ENCODE measurements at places on chromosomes 11 and 22.
A peak's percentile ranks its signal among the peaks of the same experiment; 100 is the strongest.

- no peak for DNase-seq
Observed at GRCh38 chr11:134845474-134846327, 433.7 kb upstream of the B3GAT1 start.

- no peak for DNase-seq
Observed at GRCh38 chr11:109958131-109958820, 134.9 kb upstream of the ZC3H12C start.

- DNase-seq: no peak
Observed at GRCh38 chr11:129578006-129578405, 202.4 kb downstream of the BARX2 start.

DNA sequence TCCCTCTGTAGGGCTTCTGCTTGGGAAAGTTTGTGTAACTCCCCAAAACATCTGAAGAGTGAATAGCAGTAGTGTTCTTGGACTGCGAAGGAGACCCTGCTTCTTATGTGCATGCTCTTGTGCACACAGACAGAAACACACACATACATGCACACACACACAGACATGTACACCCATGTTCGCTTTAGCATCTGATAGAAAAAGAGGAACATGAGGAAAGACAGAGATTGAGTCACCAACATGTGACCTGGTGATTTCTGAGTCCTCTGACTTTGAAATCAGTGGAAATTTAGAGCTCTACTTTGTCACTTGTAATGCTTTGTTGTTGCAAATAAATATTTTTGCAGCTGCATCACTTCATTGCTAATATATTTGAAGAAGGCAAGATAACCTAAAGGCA lies 23.8 kb downstream of the CD44 start:
- no peak for DNase-seq

DNA sequence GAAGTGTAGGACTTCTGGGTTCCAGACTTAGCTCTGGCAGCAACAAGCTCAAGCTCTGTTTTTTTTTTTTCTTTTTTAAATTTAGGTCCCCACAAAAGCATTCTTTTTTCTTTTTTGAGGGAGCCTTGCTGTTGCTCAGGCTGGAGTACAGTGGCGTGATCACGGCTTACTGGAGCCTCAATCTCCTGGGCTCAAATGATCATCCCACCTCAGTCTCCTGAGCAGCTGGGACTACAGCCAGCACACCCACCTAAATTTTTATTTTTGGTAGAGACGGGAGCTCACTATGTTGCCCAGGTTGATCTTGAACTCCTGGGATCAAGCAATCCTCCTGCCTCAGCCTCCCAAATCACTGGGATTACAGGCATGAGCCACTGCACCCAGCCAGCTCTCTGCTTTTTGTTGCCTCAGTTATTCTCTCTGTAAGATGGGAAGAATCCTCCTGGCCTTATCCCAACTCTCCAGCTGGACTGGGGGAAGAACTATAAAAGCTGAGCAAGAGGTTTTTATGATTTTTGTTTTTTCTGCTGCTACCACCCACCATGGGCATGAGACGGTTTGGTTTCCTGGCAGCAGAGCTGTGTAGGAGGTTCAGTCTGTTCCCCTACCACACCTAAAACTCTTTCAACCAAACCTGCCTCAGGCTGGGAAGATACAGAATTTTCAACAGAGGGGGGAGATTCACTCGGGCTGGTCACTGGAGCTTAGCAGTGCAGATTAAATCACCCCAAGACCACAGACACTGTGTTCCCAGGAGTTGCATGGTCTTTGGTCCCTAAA lies 11.6 kb upstream of the MTFP1 start:
- no peak for DNase-seq

GRCh38 chr11:17313349-17314231 lies 37.1 kb downstream of the NUCB2 start:
- DNase-seq: no peak

- no peak for DNase-seq
Observed at GRCh38 chr11:67408437-67409200, 4.7 kb downstream of the TBC1D10C start.

DNA sequence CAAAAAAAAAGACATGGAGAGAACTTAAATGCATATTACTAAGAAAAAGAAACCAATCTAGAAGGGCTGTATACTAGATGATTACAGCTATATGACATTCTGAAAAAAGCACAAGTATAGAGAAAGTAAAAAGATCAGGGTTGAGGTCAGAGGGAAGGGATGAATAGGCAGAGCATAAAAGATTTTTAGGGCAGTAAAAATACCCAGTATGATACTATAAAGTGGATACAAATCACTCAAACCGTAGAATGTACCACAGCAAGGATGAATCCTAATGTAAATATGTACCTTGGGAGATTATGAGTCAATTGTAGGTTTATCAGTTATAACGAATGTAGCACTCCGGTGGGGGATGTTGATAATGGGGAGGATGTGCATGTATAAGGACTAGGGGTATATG lies 29.4 kb upstream of the SMCO4 start:
- DNase-seq: no peak

GRCh38 chr11:73629907-73630306 lies 16.5 kb upstream of the PLEKHB1 start:
- DNase-seq: no peak

DNA sequence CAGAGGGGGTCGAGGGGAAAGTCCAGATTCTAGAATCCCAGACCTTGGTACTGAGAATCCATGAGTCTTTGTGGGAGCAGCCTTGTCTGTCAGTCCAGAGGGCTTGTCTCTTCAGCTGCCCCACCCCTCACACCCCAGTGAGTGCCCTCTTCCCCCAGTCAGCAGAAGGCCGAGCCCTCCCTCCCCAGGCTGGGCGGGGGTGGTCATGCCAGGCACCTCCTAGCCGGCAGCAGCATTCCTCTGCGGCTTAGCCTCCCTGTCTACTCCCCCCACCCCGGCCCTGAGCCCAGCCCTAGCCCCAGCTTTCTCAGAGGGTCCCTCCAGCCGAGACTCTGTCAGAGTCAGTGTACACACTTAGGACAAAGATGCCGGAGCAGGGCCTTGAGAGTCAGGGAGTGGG lies 4.6 kb downstream of the SOX10 start:
- DNase-seq: no peak

DNA sequence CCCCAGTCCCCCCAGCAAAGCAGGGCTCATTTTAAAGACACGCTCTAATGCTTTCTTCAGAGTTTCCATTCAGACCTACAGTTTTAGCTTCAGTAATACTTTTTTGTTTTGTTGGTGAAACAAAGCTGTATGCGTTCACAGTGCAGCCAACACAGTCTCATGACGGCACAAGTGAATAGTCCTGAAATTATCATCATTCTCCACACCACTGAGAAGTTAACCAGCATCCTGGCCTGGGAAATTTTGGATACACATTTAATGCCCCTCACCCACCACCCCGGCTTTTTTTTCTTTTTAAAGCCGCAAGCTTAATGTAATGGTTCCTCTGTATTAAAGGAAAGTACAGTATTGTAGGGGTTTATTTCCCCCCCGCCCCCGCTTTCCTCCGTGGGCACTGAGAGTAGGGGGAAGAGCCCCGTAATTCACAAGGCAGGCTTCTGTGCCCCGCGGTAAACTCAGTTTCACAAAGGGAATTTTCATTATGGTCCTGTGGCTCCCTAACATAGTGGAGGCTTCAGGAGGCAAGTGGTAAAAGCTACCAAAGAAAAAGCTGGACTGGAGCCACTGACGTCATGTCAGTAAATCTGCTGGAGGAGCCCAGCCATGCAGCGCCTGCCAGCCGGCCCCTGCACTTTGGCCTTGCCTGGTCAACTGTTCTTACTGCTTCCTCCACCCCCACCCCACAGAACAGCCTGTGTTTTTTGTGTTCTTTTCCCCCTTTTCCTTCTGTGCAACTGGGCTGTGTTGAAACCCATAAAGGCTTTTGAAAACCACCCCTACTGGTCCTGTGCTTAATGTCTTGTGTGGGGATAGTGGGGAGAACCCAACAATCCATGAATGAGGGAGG lies 18.2 kb downstream of the TEAD1 start:
- peak; percentile 69 for DNase-seq

DNA sequence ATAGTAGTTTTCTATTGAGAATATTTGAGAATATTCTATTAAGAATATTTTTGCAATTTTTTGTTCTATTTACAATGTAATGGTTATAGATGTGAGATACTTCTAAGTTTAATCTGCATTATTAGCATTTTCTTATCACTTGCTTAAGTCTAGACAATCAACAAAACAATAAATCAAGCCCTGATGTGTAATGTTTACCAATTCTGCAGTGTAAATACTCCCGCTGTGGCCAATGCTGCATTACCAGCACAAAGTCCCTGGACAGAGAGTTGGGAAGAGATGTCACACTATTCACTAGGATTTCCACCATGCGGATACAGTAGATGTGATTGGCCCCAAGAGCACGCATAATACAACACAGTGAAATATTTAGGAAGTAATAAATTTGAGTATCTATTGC lies 47.6 kb upstream of the GCAT start:
- DNase-seq: no peak

- no peak for DNase-seq
Observed at GRCh38 chr11:14418801-14419417, 59.9 kb upstream of the RRAS2 start.

GRCh38 chr22:30556388-30556787 lies 9.8 kb upstream of the SEC14L6 start:
- DNase-seq: no peak

DNA sequence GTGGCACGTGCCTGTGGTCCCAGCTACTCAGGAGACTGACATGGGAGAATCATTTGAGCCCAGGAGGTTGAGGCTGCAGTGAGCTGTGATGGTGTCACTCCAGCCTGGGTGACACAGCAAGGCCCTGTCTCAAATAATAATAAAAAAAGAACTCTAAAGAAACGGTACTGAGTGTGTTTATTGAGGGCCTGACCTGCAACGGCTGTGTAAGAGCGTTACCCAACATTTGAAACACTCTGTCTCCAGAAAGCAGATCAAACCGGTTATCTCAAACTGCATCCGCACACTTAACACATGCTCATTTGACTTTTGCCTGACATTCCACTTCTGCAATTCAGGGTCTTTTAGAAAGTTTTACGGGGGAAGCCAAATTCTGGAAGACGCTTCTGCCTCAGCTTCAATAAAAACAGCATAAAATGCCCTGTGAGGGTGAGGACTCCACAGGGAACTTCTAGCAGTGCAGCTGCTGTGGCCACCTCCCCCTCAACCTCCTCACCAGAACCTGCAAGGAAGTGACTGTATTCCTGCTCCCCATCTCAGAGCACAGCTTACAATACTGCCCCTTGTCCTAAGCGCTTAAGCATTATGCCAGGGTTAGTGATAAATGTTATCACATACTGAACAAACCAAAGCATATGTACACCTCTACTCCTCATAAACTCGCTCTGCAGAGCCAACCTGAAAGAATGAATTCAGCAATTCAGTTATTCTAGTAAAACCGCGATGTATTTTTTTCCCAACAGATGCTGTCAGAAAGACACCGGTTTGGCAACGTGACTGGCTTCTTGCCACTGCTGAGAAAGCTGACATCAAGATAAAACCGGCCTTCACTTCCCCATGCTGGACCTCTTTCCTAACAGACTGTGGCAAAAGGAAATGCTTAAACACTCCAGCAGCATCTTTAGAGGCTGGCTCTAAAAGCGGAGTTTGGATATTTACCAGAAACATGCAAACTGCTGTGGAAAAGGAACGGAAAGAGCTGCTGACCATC lies 52.2 kb downstream of the PRDM10 start:
- DNase-seq: no peak

GRCh38 chr11:117002639-117003299 lies 95.5 kb downstream of the SIK3 start:
- no peak for DNase-seq

DNA sequence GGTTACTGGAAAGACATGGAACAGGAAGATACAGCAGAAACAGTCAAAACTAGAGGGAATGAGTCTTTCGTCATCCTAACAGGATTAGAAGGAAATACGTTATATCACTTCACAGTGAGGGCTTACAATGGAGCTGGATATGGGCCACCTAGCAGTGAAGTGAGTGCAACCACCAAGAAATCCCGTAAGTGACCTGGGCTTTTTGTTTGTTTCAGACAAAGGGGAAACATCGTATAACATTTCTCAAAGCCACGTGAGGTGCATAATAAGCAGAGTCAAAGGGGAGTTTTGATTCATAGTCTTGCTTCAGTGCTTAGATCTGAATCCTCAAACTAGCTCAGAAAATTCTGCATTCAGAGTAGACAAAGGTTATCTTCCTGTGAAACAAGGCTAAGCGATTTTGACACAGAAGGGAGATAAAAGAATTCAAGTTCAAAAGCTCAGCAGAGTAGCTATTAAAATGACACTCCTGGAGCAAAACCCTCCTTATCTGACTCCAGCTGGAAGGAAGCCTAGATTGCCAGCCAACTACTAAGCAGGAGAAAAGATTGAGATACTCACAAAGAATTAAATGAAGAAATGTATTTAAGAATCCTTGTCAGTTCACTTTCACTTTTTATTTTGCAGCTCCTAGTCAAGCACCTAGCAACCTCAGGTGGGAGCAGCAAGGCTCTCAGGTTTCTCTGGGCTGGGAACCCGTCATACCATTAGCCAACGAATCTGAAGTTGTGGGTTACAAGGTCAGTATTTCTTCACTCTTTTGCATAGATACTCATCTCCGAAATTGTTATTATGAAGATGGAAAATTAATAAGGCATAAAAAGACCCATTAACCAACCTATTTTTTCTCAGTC lies 346.4 kb upstream of the ARHGAP42 start:
- DNase-seq: no peak

DNA sequence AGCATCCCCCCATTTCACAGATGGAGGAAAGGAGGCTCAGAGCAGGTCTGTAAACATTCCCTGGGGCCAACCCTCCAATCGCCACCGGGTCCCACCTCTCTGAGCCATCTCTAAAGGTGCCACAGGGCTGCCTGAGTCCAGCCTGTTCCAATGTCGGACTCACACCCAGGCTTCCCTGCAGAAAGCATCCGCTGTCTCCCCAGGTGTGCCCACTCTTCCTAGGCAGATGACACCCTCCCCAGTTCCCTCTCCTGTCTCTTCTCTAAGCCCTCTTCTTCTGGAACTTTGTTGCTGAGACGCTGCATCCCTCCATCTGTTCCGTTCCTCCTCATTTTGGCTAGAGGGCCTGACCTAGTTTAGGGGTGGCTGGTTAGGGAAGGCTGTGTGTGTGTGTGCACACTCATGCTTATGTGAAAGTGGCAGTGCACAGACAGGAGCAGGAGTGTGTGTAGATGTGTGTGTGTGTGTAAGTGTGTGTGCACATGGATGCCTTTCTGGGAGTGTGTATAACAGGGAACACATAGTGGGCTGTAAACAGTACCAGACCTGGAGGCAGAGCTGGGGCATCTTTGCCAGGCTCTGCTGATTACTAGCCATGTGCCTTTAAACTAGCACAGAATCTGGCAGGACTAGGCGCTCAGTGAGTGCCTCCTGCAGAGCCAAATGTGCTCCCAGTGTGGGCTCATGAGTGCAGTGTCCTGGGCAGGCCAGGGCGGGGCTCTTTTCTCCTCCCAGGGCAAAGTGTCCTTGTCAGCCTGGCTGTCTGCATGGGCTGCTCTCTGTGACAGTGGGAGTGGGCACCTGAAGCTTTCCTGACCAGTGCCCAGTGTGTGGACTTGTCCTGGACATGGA lies 77.3 kb upstream of the NECTIN1 start:
- no peak for DNase-seq

GRCh38 chr11:13208921-13209320 lies 68.7 kb upstream of the BMAL1 start:
- DNase-seq: no peak
